ENCODE measurements at places on chromosomes 1 and 21.

GRCh38 chr1:222404710-222405109, 143.2 kb downstream of the HHIPL2 start:
- DNase-seq: no peak

DNA sequence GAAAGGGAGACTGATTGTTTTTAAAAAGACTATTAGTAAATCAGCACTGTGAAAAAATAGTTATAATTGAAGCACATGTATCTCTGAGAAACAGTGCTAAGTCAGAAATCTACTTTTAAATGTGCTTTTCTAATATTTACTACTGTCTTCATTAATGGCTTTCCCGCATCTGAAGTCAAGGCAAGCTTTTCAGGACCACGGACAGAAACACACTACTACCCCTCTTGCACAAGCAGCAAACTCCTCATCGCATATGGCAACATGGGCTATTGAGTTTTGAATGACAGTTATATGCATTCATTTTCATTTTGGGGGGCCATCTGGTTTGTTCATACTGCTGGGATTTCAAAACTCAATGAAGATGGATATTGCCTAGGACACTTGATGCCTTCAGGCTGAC, 433.4 kb upstream of the CAMK1G start:
- peak; percentile 42 for DNase-seq

- DNase-seq: no peak
Observed at GRCh38 chr1:213201380-213202155, 150.5 kb downstream of the RPS6KC1 start.

GRCh38 chr1:47178020-47178419, 11.8 kb downstream of the PDZK1IP1 start:
- DNase-seq: no peak

DNA sequence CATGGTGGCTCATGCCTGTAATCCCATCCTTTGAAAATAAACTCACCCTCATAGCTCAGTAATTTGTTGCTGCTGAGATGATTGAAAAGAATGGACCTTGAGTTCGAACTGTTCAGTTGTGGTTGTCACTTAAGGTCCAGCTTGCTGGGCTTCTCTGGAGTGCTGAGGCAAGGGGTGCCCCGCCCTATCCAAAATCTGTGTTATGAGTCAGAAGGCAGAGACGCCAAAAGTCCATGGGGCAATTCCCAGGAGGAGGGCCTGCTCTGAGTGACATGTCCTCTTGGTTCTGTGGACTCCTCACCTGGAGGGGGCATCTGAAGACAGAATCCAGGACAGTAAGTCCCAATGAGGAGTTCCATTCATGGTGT, 64.8 kb downstream of the MYOM3 start:
- no peak for DNase-seq

- no peak for DNase-seq
Observed at GRCh38 chr1:223741861-223742260, 29.5 kb downstream of the CAPN2 start.

Measured in DMS53 (cell line).